ENCODE measurements at places on chromosomes 7 and 10.

- no peak for DNase-seq
These were observed 48.1 kb upstream of the WNT16 start for GRCh38 chr7:121280656-121281055.

DNA sequence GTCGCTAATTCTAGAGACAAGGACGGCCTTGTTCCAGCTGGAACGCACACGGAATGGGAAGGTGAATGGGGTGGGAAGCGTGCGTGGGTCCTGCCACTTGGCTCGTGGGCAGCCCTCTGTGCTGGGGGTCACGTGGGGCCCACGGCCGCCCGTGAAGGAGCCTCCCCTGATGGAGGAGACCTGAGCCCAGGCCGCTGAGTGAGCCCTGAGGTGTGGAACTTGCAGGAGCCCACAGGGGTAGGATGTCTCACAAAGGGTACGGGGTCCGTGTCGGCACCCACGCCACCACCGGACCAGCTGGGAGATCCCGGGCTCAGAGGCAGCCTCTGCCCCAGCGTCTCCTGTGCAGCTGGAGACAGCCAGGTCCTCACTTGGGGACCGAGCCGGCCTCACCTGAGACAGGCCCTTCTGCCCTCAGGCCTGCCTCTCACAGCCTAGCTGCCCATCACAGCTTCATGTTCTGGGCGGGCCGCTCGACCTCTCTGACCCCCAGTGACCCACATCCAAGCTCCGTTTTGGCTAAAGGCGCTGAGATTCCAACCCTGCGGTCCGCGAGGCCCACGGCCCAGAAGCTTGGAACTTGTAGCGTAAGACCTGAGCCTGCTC, 84.8 kb downstream of the FOXL3 start:
- DNase-seq, result no peak

- no peak for DNase-seq
These were observed 29.8 kb downstream of the COL28A1 start for GRCh38 chr7:7505915-7506314.

DNA sequence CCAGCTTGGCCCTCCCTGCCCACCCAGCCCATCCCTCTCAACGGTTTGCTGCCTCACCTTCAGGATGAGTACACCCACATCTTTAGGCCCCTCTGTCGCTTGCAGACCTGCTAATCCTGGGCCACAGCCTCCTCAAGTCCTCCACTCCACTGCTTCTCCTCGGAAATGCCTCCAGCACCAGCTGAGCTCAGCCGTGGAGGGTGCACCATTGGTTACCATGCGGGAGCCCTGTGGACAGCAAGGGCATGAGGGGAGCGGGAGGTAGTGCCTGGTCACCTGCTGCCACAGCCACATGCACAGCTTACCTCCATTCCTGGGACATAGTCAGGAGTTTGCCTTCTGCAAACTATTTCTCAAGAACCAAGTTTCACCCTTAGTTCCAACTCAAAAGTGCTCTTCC, 286.3 kb upstream of the ZMIZ1 start:
- no peak for DNase-seq

GRCh38 chr10:106181501-106181900, 983.0 kb downstream of the SORCS1 start:
- no peak for DNase-seq

GRCh38 chr10:20890009-20890408, 7.1 kb downstream of the NEBL start:
- no peak for DNase-seq

DNA sequence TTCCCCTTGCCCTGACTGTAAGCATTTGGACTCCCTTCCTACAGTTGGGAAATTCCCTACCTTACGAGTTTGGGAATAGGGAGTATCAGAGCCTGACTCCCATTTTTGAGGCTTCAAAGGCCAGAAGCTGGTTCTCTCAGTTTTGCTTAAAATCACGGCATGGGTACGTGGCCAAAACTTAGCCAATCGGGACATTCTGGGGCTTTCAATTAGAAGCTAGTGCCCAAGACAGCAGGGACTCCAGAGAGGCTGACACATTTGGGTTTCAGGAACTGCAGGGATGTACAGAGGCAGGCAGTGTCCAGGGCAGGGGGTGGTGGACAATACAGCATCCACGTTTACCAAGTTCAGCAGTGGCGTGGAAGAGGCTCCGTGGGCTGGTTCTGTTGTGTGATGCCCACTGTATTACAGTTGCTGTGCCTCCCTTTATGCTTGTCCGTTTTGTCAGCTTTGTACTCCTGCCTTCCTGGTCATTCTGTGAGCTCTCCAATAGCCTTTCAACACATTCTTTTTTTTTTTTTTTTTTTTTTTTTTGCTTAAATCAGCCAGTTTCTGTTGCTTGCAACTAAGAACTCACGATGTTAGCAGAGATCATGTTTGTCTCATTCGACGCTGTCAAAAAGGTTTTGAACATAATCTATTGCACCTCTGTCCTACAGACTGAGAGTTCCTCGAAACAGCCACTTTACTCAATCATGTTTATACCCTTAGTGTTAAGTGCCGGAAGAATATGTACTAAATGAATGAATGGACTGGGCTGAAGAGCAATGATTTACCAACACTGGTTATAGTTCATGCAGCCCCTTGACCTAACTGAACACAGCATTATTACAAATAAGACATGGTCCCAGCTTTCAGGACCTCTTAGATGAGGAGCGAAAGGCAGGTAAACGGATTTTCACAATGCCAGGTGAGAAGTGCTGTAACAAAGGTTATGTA, 1.1 kb downstream of the GGCT start:
- DNase-seq, result peak; percentile 5
